Right hindlimb (tissue), 1 donor: ENCODE measurements at places on chromosomes 11 and 22.

- no peak for DNase-seq
Measured at GRCh38 chr11:129702410-129703398, 112.9 kb upstream of the TMEM45B start.

DNA sequence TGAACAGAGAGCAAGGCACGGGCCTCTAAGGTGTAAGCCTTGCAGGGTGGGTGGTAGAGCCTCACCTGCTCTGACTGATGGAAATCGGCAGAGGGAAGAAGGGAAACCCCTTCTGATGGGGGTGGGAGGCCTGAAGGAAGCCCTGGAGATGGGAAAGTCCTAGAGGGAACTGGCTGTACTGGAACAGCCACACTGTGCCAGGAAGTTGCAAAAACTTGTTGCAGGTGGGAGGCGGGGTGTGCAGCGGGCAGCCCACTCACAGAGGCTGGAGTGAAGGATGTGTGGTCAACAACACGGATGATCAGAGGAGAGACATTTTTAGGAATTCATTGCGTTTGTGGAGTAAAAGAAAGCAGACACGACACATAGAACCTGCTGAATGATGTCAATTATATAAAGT is 91.3 kb downstream of the ZC3H12C start:
- DNase-seq, result no peak

DNA sequence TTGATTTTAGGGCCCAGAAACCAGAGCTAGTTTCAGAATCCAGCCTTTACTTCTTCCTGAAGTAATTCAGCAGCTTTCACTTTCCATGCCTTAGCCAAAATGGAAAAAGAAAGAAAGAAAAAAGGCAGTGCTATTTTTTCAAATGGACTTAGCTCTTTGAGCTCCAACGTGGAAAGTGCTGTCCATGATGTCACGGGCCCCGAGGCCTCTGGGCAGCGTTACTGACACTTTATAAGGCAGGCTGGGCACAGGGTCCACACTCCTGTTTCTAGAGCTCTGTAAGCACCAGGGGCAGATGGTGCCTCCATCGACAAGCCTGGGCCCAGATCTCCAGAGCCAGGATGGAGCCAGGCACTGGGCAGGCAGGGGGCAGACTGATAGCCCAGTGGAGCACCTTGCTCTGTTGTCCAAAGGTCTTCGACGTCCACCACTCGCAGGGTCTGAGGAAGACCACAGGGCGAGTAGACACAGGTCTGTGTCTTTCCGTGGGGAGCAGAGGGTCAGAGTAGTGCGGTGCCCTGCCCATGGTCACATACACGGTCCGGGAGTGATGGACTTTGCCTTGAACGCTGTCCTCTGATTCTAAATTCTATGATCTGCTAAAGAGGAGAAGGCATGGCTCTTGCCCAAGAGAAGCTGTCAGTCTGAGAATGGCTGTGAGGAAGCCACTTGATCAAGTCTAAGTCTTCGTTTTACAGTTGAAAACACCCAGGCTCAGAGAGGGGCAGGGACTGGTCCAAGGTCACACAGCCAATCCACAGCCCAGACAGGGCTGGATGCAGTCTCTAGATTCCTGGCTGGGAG is 22.0 kb upstream of the WNT11 start:
- DNase-seq, result no peak

GRCh38 chr22:23239429-23239828 is 59.1 kb downstream of the BCR start:
- no peak for DNase-seq

DNA sequence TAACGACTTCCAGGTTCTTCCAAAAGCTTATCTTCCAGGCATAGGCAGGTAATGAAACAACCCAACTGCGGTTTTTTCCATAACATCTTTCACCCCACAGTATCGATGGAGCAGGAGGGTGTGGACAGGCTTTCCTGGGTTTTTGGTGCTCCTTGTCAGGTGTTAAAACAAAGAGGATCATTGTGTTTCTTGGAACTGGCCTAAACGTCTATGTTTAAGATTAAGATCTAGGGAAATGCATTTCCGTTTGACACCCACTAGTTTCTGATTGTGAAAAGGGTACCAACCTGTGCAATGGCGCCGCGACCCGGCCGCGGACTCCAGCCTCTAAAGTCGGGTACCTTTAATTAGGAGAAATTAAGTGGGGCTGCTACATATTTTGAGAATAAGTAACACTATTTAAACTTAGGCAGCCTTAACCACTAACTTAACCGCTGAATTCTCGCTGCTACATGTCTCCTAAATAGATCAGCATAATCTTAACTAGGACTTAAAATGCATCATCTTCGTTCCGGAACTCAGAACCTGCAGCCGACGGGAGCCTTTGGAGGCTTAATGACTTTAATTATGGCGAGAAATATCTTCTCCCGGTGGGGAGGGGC is 31.5 kb downstream of the C22orf31 start:
- no peak for DNase-seq
